Thoracic aorta (tissue), 2 donors: ENCODE measurements at places on chromosomes 7 and 10. TPM values are rescaled to one million over a fixed set of nuclear protein-coding genes. Genes with fewer than 3 reads are reported as not detected.

The ETV1 gene
- total RNA-seq: 8.7 TPM

The LOXL4 gene
- total RNA-seq: 24.5 TPM

DNA sequence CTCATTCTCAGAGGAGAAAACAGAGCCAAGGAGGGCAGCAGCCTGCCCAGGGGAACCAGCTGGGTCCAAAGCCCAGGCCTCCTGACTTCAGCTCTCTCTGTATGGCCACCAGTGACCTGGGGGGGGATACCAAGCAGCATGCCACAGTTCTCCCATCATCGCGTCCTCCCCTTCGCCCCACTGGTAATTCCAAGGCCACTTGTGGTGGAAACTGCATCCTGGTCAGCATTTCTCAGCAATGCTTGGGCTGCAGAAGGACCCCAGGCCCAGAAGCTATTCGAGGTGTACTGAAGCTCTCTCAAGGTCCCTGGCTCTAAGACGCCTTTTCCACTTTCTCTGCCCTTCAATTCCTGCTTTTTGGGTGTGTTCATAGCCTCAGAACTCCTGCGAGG is 27.1 kb downstream of the BTBD16 start:
- no peaks in the 10 kb centered on the region for H3K27me3 ChIP-seq
- no peak for DNase-seq
- no peak overlapping the region for H3K27ac ChIP-seq

GRCh38 chr7:76282344-76283253 is 19.9 kb upstream of the HSPB1 start:
- H3K36me3 ChIP-seq: no peaks in the 10 kb centered on the region
- H3K4me3 ChIP-seq: peak overlapping the region; percentile 71
- no peaks in the 10 kb centered on the region for H3K27me3 ChIP-seq
- H3K27ac ChIP-seq: no peak overlapping the region

DNA sequence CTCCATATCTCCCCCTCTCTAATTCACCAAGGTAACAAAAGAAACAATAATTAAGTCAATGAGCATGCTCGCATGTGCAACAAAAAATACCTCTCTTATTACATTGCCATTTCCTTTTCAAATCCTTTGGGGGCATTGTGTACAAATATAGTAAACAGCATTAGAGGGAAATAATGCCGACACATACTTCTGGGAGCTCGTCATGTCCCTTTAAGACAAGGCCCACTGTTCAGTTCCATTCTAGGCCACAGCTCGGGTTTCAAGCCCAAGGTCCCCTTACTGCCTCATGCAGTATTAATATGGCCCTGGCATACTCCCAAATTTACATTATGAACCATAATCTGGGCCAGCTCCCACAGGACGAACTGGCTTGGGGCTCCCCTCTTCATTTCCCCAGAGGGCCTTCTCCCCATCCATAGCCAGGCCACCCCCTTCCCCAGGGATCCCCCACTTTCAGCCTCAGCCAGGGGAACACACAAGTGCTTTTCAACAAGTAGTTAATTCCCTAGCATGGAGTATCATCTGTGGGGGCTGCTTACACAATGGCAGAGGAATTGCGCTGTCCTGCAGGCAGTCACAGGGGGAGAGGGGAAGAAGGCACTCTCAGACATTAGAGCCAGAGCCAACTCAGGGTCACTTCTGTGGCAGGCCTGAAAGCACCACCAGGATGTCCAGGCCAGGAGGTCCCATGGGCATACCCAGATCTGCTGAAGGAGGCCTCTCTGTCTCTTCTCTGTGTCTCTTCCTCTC is 110.6 kb downstream of the KCNMA1 start:
- no peak overlapping the region for H3K27ac ChIP-seq
- no peaks in the 10 kb centered on the region for H3K36me3 ChIP-seq
- no peaks in the 10 kb centered on the region for H3K27me3 ChIP-seq
- H3K4me3 ChIP-seq: no peak overlapping the region
- peaks cover 31% of the 10 kb centered on the region for H3K4me1 ChIP-seq
- no peak for DNase-seq

DNA sequence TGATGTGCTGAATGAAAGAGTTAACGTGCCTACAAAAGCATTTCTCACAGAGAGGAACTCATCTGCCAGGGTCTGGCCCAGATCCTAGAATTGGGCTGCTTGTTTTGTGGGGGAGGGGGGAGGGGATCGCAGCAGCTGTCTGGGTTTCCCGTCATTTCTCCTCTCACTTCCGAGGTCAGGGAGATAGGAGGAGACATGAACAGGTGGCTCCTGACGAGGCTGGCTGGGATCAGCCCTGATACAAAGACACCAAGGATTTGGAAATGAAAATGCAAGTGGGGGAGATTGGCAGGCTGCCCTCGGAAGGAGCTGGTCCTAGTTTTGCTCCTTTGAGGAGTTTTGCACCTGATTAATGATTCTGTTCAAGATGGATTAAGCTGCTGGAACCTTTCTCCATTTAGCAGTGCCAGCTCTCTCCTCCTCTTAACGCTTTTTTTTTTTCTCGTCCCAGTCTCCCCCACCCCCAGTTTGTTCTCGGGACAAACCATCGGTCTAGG is 86.8 kb upstream of the KMT2C start:
- no peaks in the 10 kb centered on the region for H3K27me3 ChIP-seq
- no peak overlapping the region for H3K27ac ChIP-seq
- no peaks in the 10 kb centered on the region for H3K36me3 ChIP-seq
- peak overlapping the region; percentile 51 for H3K4me3 ChIP-seq

DNA sequence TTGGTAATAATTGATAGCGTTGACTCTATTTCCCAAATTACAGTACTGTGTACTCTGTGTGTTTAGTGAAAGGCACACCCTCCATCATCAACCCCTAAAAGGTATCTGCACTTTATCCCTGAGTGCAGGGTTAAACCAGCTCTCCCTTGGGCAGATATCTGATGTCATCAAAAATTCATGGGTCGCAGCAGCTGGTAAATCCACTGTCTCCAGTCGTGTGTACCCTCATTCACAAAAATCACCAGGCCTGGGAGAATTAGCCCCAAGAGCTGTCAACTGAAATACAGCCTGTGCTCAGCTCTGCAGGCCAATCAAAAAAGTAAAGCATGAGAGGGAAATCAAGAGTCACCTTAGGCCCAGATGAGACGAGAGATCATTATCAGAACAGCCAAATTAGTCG is 103.7 kb downstream of the HIP1 start:
- no peak for DNase-seq
- no peak overlapping the region for H3K4me3 ChIP-seq
- no peaks in the 10 kb centered on the region for H3K27me3 ChIP-seq
- no peaks in the 10 kb centered on the region for H3K36me3 ChIP-seq
- H3K4me1 ChIP-seq: peaks cover 36% of the 10 kb centered on the region
